GM12865 (cell line): ENCODE measurements at places on chromosomes 6 and 20.

- no peak for DNase-seq
These were observed 861 bp upstream of the RALGAPA2 start for GRCh38 chr20:20713244-20713765.

GRCh38 chr20:11952639-11953038, 34.9 kb downstream of the BTBD3 start:
- no peak for DNase-seq

- DNase-seq, result no peak
These were observed 432.7 kb downstream of the PTPRT start for GRCh38 chr20:42756991-42757390.

DNA sequence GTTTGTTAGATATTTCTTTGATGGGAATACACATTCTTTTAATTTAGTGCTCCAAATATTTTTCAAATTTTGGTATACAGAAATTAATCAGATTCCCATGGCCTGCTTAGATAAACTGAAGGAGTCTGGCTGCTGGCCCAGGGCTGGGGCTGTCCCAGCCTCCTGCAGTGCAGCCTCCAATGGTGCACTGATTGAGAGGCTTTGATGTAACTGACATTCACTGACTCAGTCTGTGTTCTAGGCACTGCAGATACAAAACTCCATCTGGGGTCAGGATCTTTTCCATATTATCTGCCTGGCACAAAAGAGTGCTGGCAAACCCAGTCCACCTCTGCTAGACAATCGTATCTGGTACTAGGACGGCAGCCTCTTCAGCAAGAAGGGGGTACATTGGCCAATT, 64.8 kb downstream of the GRIK2 start:
- no peak for DNase-seq

- no peak for DNase-seq
These were observed 100.7 kb upstream of the STMND1 start for GRCh38 chr6:17001188-17001587.

DNA sequence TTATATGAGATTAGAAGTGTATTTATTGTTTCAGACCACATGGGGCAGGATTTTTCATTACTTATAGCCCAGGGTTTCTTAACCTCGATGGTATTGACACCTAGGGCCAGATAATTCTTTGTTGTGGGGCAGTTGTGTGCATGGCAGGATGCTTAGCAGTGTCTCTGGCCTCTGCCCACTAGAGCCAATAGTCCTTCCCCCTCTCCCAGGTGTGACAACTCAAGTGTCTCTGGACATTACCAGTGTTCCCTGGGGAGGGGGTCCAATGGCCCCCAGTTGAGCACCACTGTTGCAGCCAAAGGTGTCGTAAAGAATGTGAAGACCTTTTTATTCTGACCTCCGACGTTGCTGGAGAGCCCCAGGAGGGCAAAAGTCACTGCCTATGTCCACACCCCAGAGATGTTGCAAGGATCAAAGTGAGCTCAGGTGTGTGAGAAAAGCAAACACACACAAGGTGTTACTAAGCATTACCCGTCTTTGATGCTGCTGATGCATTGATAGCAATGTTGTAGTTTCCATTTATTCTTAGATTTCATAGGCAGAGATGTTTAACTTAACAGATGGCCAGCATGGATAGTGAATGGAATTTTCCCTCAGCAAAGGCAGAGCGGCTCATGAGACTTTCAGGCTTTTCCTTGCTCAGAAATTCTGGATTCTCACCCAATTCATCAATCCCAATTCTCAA, 22.2 kb downstream of the BANF2 start:
- DNase-seq, result no peak

GRCh38 chr6:87832025-87832825, 130.2 kb upstream of the AKIRIN2 start:
- peak; percentile 63 for DNase-seq

GRCh38 chr6:154868143-154868594, 126.9 kb upstream of the TIAM2 start:
- peak; percentile 53 for DNase-seq

DNA sequence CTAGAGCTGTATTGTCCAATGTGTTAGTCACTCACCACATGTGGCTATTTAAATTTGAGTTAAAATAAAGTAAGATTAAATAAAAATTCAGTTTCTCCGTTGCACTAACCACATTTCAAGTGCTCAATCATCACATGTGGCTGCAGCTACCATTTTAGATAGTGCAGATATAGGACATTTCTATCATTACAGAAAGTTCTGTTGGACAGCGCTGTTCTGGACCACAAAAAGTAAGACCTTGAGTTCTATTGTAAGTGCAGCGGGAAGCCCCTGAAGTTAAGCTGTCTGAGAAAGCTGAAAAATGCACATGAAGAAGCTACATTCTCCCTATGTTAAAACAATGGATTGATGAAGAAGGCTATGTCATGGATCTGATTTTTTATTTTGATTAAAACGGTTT, 1.1 kb downstream of the ORC3 start:
- DNase-seq, result no peak

GRCh38 chr6:137989664-137990063, 117.6 kb downstream of the PERP start:
- DNase-seq, result no peak

DNA sequence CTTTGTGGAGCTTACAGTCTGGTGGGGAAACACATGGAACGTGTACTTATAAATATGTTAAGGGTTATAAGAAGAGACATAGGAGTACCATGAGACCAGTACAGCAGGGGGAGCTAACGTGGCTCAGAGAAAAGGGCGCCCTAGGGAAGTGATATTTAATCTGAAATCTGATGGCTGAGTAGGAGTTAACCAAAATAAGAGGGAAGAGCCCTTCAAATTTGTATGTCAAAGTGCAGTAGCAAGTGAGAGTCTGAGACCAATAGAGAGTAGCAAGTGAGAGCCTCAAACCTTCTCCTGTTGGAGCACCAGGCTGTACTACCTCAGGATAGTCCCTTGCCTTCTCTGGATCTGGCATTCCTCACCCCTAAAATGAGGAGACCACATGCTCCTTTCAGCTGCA, 6.1 kb upstream of the PKIG start:
- DNase-seq, result peak; percentile 66

GRCh38 chr6:16318538-16318937, 80.2 kb downstream of the GMPR start:
- DNase-seq, result no peak

DNA sequence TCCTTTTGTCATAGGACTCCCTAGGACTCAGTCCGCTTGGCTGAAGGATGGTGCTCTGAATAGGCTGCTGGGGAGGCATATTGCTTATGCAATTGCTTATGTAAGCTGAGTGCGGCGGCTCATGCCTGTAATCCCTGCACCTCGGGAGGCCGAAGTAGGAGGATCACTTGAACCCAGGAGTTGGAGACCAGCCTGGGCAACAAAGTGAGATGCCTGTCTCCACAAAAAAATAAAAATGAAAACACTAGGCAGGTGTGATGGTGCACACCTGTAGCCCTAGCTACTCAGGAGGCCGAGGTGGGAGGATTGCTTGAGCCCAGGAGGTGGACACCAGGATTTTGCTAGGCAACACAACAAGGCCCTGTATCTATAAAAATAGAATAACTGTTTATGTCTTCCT, 81.3 kb downstream of the EYA2 start:
- no peak for DNase-seq

DNA sequence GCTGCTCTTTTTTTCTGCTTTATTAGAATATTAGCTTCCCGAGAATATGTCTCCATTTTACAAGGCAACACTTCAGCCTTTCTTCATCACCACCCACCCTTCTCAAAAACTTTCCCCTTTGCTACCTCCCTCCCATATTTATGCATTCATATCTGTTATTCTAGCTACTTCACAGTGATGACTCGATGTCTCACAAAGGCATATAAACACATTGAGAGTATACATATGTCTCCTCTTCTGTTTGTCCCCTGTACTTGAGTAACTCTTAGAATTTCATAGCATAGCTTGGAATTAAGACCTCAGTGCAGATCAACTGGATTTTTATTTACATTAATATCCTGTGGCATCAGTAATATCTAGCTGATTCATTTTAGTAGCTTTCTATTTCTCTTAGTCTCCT, 6.5 kb downstream of the RNF144B start:
- no peak for DNase-seq

DNA sequence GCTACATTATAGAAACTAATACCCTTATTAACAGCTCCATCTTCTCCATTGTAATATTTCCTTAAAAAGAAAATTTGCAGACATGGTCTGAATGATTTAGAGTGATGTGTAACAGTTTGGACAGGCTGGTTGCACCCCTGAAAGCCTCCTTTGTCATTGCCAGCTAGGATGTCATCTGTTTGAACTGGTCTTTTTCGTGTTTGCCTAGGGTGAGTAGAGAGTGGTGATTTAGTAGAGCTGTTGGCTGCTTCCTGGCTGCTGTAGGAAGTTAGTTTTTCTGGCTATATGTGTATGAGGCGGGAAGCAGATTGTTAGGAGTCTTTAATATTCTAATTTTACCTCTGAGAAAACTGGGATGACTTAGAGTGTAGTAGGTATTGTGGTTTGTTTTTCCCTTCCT, 101.1 kb downstream of the ZFAND3 start:
- DNase-seq, result no peak

DNA sequence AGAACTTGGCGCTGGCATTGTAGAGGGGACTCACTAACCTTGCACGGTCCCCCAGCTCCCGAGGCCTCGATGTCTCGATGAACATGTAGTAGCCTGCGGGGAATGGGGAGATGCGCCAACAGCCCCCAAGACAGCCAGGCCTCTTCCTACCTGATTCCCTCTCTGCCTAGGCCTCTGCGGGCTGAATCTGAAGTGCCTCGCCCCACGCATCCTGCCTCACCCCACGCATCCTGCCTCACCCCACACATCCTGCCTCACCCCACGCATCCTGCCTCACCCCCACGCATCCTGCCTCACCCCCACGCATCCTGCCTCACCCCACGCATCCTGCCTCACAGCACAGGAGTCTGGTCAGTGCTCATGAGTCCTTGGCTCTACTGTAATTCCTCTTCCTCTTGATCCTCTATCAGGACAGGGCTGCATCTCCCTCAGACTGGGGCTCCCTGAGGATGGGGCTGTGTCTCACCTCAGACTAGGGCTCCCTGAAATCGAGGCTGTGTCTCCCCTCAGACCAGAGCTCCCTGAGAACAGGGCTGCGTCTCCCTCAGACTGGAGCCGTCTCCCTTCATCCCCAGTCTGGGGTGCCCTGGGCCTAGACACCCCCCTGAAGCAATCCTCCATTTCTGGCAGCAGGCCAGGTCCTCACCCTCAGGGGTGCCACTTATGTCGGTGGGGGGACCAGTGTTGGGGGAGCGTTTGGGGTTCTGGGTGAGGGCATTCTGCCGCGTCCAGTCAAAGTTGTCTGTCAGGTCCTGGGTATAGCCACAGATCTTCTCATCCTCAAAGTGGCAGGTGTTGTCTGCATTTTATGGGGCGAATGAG, 53.6 kb downstream of the MDGA1 start:
- no peak for DNase-seq

GRCh38 chr6:94414041-94414440, 994.7 kb upstream of the EPHA7 start:
- no peak for DNase-seq

DNA sequence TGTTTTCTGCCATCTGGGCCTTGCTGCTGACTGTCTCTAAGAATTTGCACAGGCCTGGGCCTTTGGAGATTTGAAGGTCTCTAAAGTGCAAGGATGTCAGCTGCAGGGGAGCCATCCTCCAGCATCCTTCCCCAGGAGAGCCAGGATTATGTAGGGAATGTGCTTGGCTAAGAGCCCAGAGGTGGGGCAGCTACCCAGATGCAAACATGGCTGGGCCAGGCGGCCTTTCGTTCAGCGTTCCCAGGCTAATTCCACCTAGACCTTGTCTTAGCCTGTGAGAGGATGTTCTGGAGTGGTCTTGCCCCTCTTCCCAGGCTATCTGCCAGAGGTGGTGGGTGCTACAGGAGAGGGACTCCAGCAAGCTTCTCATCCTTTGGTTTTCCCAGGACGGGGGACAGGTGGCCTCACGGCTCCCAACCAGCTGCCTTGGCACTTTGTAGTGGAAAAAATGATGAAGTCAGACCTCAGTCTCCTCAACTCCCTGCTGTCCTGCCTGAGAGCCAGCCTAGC, 7.7 kb upstream of the PTGIS start:
- no peak for DNase-seq

GRCh38 chr6:170221052-170221752, 69.7 kb downstream of the DLL1 start:
- DNase-seq, result no peak

DNA sequence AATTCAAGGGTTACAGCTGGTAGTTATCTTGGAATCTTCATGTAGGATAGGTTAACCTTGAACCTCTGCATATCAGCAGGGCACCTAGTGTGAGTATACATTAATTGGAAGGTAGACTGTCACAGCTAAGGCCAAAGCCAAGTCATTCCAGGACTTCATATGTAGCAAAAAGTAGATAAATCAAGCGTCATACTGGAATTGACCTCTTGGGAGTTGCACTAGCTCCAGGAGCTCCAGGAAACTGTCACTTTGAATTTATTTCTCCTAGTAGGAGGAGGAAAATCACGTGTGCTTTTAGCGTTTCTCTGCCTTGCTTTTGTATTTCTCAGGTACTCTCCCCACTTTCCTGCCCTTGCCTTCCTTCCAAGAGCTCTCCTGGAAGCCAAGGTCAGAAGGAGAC, 30.3 kb downstream of the RIPOR2 start:
- DNase-seq, result no peak

- DNase-seq, result no peak
These were observed 19.4 kb upstream of the TRAF3IP2 start for GRCh38 chr6:111625099-111625416.

DNA sequence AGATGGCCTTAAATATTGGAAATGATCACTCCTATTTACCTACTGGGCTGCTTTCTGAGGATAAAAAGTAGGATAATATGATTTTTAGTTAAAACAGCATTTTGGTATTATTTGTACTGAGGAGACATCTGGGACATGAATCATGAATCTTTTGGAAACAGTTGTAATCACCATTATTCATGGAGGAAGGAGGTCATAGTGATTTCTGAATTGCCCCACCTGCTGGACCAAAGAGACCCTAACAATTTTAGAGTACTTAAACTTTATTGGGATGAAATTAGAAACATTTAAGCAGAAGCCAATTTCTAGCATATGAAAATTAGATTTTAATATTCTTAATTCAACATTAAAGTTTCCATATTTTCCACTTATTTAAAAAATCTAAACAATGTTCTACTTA, 108.4 kb upstream of the SIM1 start:
- peak; percentile 5 for DNase-seq

DNA sequence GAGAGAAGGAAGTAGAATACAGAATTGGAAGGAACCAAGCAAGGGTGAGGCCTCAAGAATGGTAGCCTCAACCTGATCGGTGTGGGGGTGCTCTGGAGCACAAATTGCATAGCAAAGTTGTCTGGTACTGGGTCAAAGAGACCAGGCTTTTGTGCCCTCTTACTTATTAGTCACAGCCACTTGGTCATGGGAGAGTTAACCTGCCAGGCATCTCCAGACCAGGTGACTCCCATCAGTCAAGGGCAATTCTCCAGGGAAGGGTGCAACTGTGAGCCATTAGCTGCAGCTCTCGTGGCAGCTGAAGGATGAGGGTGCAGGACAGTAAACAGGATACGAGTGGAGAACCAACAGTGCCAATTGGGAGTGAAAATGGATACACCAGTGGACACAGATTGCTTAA, 47.7 kb upstream of the PLCB4 start:
- DNase-seq, result no peak

DNA sequence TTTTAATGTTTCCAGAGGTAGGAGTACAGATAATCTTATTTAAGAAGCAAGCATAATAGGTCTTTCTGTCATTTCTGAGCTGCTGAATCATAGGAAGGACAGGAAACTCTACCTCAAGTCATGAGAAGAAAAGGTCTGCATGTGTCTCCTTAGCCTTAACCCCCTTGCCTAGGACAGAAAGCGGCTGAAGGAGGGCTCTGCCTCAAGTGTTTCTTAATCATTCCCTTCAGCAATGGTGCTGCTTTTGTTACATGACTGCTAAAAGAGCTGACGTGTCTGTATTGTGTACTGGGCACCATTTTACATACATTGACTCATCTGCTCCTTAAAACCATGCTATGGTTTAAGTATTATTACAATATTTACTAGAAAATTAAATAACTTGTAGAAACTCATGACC, 564.0 kb upstream of the AGPAT4 start:
- DNase-seq, result no peak
